Smooth muscle cell of the umbilical artery (primary cell): ENCODE measurements at places on chromosomes 11 and 22. TPM values are rescaled to one million over a fixed set of nuclear protein-coding genes. Genes with fewer than 3 reads are reported as not detected.

The C22orf15 gene
- total RNA-seq = 1.2 and 3.3 TPM in 2 replicates

The TRIM48 gene
- not detected in 2 replicates for total RNA-seq

The CNTF gene
- total RNA-seq = 1.8 and 3.1 TPM in 2 replicates

The ST14 gene
- not detected in 2 replicates for total RNA-seq

The MPPED2 gene
- not detected in 2 replicates for total RNA-seq

The ASPHD2 gene
- total RNA-seq = 2.1 and 2.3 TPM in 2 replicates

The GRIK4 gene
- total RNA-seq = under 0.01 and 0.05 TPM in 2 replicates

The ROM1 gene
- total RNA-seq = 2.5 and 3.9 TPM in 2 replicates
